MG63 (cell line): ENCODE measurements at places on chromosomes 1 and 21. TPM values are rescaled to one million over a fixed set of nuclear protein-coding genes. Genes with fewer than 3 reads are reported as not detected.

DNA sequence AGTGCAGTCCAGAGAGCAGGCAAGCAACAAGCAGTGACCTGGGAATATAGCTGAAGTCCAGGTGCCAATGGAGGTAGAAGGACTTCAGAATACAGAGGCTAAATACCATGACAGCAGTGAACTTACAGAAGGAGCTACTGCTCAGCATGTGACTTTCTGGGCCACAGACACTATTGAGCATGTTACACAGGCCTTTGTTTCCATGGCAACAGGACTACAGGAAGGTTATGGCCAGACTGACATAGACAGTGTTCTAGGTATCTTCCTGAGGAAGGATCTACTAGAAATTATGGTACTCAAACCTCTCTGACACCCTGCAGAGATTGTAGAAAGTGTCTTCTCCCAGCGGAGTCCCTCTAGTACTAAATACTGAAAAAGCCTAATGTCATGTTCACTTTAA lies 11.0 kb downstream of the OR2M5 start:
- DNase-seq: no peak

DNA sequence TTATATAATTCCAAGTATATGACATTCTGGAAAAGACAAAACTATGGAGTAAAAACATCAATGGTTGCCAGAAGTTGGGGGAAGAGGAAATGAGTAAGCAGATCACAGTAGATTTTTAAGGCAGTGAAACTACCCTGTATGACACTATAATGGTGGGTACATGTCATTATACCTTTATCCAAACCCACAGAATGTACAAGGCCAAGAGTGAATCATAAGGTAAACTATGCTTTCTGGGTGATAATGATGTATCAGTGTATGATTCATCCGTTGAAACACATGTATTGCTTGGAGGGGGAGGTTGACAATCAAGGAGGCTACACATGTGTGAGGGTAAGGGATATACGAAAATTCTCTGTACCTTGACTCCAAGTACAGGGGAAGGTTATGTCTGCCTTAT lies 862.7 kb downstream of the PLA2G4A start:
- no peak for DNase-seq

PDPN gene
- total RNA-seq: 29.0 and 47.5 TPM in 2 replicates

DNA sequence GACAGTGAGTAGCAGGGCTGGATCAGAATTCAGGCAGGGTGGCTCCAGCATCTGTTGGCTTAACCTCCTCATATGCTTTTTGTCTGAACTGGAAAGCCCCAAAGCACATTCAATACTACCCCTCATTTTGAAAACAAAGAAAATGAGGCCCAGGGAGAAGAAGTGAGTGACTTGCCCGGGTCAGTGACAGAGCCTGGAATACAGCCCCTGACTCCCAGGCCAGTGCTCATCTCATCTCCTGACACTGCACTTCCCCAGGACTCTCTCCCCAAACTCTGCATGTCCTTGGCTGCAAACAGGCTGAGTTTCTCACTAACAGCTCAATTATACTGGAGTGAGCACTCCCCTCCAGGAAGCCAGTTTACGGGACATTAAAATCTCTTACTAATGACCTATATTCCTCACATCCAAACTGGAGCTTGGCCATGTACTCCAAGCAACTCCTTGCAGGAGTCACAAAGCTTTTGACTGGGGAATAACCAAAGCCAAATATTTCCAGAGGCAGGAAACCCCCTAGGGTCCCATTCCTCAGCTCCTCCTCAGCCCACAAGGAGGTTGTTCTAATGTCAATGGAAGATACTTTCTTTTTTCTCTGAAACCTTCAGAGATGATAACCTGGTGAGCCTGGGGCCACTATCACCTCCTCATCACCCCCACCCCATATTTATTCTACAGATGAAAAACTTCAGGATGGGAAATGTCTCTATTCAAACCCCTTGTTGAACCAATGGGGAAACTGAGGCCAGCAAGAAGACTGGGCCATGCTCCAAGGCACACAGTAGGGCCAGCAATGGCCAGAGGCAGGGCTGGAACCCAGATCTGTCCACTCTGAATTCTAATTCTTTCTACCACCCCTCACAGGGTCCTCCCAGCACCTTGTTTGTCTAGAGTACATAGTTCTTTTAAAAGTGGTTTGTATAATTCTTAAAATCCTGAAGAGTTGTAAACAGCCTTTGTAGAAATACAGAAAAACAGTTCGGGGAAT lies 127.0 kb downstream of the PLPP3 start:
- peak; percentile 15 for DNase-seq

DNA sequence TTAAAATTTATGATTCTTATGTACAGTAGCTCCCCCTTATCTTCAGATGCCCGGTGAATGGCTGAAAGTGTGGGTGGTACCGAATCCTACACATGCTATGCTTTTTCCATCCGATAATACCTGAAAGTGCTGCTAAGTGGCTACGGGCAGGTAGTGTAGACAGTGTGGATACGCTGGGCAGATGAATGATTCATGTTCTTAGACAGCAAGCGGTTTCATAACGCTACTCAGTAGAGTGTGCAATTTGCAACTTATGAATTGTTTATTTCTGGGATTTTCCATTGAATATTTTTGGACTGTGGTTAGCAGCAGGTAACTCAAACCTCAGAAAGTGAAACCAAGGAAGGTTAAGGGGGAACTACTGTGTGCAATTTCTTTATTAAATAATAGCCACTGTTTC lies 7.5 kb downstream of the PCP4 start:
- DNase-seq: no peak

DNA sequence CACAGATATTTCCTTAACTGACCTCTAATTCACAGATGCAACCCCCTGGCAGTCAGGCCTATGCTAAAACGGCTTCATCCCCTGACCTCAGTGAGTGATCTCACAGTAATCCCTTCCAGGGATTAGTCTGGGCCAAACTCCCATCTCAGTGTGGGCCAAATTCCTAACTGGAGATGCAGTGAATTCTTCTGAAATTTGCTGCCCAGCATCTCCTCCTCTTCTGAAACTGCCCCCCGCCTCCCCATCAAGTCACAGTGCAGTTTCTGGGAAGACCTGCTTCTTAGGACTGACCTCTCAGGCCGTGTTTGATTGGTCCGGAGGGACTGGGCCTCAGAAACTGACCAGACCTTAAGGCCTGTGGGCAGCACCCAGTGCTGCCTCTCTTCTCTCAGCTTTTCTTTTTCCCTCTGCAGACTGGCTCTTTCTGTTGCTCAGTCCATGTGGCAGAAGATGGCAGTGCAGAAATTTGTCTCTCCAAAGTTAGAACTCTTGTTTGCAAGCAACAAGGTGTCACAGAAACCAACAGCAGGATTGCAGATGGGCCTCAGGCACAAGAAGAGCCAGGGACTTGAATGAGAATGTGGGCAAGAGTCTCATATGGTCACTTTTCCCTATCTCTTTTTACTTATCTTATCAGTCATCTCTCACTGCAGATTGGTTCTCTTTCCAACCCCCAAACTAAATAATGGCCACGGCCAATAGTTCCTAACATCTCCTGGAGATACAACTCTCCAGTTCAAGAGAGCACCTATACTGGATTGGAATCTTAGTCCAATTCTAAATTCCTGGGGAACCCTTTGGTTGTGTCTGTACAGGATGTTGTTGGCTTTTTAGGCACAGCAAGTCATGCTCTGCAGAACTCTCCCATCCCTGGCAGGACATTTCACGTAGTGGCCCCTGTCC lies 95.5 kb upstream of the RALGPS2 start:
- peak; percentile 97 for DNase-seq
